ENCODE measurements at places on chromosomes 5 and 9. TPM values are rescaled to one million over a fixed set of nuclear protein-coding genes. Genes with fewer than 3 reads are reported as not detected.

The CAMK2A gene
- total RNA-seq: 0.31 TPM

The PCDHAC2 gene
- 2.3 TPM for total RNA-seq

The FOXD4L5 gene
- 0.23 TPM for total RNA-seq

The PCDHGA7 gene
- not detected for total RNA-seq

The F2RL1 gene
- total RNA-seq: 19.3 TPM

The CCDC171 gene
- 6.3 TPM for total RNA-seq

The LCN1 gene
- not detected for total RNA-seq

The UGT3A2 gene
- 26.8 TPM for total RNA-seq

The PIP5KL1 gene
- 13.0 TPM for total RNA-seq

The BTNL8 gene
- not detected for total RNA-seq

The RHOBTB3 gene
- total RNA-seq: 421 TPM

DNA sequence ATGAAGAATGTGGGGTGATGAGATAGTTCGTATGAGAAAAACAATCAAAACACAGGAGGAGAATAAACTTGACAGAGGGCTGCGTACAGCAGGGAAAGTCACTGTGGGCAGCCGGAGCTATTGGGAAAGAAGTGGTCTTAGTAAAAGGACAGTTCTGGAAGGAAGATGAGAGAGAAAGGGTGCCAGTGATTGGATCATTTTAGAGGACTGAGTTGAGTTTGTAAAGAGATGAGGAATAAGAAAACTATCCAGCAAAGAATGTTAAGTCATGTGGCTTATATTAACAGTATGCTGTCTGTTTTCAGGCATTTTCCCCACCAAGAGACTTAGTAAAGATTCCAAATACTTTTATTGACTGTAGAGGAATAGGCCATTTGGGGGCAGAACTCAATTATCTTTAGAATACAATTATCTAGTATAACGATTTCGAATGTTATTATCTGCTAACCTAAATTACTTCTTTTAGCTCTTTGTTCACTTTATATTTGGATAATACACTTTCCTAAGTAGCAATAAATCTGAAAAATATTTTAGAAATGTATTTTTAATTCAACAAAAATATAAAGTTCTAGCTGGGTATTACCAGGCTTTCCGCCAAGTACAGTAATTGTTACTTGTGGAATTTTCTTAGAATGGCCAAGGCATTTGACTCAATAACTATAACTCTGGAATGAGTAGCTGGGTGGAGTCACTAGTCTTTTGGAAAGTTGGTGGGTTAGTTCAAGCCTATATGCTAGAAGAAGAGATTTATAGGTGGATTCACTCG, 15.5 kb upstream of the LOX start:
- DNase-seq: no peak
- H3K36me3 ChIP-seq: no peaks in the 10 kb centered on the region

- H3K27me3 ChIP-seq: no peaks in the 10 kb centered on the region
- no peak for DNase-seq
- H3K36me3 ChIP-seq: no peaks in the 10 kb centered on the region
- no peak overlapping the region for H3K27ac ChIP-seq
Measured at GRCh38 chr5:108432024-108432423, 50.1 kb upstream of the FBXL17 start.

DNA sequence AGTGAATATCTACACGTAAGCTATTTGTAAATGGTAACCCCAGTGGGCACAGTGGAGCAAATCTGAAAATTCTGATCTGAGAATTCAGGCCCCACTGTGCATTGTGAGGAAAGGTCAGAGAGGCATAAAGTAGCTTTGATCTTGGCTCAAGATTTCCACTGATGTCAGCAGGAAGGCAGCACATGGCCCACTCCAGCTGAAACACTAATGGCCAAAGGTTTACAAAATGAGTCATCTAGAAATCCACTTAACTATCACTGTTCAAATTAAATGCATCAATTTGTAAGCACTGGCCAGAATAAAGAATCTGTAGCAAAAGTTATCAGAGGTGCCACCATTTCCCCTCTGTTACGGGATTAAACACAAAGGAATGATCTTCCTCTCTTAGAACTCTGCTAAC, 191.6 kb downstream of the C9orf152 start:
- H3K4me1 ChIP-seq: peaks cover 3% of the 10 kb centered on the region
- no peak overlapping the region for H3K4me3 ChIP-seq
- H3K36me3 ChIP-seq: no peaks in the 10 kb centered on the region
- no peaks in the 10 kb centered on the region for H3K27me3 ChIP-seq
- no peak overlapping the region for H3K27ac ChIP-seq
- no peak for DNase-seq

DNA sequence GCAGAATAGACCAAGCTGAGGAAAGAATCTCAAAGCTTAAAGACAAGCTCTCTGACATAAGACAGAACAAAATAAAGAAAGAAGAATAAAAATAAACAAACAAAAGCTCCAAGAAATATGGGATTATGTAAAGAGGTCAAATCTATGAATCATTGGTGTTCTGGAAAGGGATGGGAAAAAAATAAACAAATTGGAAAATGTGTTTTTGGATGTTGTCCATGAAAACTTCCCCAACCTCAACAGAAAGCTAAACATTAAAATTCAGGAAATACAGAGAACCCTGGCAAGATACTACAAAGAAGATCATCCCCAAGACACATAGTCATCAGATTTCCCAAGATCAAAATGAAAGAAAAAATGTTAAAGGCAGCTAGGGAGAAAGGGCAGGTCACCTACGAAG, 662.0 kb upstream of the CDH18 start:
- DNase-seq: no peak
- no peaks in the 10 kb centered on the region for H3K27me3 ChIP-seq
- no peaks in the 10 kb centered on the region for H3K4me1 ChIP-seq

GRCh38 chr5:80963966-80964481, 3.9 kb downstream of the RASGRF2 start:
- no peak for DNase-seq
- H3K4me1 ChIP-seq: no peaks in the 10 kb centered on the region
- H3K27me3 ChIP-seq: peaks cover 42% of the 10 kb centered on the region

GRCh38 chr9:117073539-117074341, 341.1 kb downstream of the ASTN2 start:
- H3K4me1 ChIP-seq: no peaks in the 10 kb centered on the region
- no peaks in the 10 kb centered on the region for H3K36me3 ChIP-seq
- H3K27ac ChIP-seq: no peak overlapping the region
- no peaks in the 10 kb centered on the region for H3K27me3 ChIP-seq
- DNase-seq: peak; percentile 91
- no peak overlapping the region for H3K4me3 ChIP-seq

DNA sequence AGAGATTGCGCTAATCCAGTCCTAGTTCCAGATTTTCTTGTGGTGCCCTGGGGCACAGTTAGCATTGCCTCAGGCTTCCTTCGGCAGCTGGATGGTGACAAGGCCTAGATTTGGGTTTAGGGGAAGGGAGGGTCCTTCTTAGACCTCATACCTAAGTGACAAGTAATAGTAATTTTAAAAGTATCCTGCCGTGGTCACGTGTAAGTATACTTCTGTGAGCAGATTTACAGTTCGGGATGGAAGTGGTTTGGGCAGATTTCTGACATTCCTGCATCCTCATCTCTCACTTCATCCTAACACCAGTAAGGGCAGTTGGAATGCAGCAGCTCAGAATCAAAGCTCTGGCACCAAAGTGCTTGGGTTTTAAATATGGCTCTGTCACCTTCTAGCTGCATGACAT, 71.6 kb downstream of the LRRC70 start:
- no peak overlapping the region for H3K4me3 ChIP-seq
- no peaks in the 10 kb centered on the region for H3K4me1 ChIP-seq
- no peaks in the 10 kb centered on the region for H3K36me3 ChIP-seq
- no peaks in the 10 kb centered on the region for H3K27me3 ChIP-seq
- H3K27ac ChIP-seq: no peak overlapping the region
- DNase-seq: peak; percentile 71

GRCh38 chr5:167982-168660, 23.2 kb upstream of the LRRC14B start:
- H3K27ac ChIP-seq: no peak overlapping the region
- no peaks in the 10 kb centered on the region for H3K4me1 ChIP-seq
- no peaks in the 10 kb centered on the region for H3K36me3 ChIP-seq
- DNase-seq: no peak
- H3K4me3 ChIP-seq: no peak overlapping the region
- H3K27me3 ChIP-seq: no peaks in the 10 kb centered on the region

DNA sequence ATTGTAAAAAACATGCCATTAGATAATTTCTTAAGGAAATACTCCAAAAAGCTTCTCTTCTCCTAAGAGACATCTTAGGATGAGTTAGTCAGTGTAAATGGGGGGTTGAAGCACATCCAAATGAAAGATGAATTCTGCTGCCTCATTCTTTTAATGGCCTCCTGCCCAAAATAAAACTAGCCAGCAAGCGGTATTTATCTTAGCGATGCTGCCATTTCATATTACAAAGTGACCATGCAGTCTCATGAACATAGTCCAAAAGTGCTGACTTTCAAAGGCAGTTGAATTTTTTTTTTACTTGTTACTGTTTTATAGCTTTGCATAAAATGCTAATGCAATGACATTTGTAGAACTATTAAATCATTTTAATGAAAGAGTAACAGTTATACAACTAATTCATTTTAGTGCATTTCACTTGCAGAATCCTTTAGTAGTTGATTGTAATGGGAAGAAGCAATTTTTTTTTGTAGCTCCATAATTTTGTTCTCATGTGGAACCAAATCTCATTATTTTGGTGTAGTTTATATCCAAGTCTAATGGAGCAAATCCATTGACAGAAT, 151.5 kb downstream of the CAVIN4 start:
- no peak for DNase-seq
- H3K4me1 ChIP-seq: no peaks in the 10 kb centered on the region
- no peaks in the 10 kb centered on the region for H3K27me3 ChIP-seq

GRCh38 chr9:124590889-124591641, 83.9 kb upstream of the NR5A1 start:
- H3K4me1 ChIP-seq: peaks cover 16% of the 10 kb centered on the region
- H3K27me3 ChIP-seq: no peaks in the 10 kb centered on the region
- H3K4me3 ChIP-seq: no peak overlapping the region
- no peak for DNase-seq
- peaks cover 3% of the 10 kb centered on the region for H3K36me3 ChIP-seq
- peak overlapping the region; percentile 46 for H3K27ac ChIP-seq

GRCh38 chr5:143509758-143510221, 106.3 kb upstream of the NR3C1 start:
- H3K4me1 ChIP-seq: no peaks in the 10 kb centered on the region
- H3K27ac ChIP-seq: no peak overlapping the region
- no peaks in the 10 kb centered on the region for H3K36me3 ChIP-seq
- no peaks in the 10 kb centered on the region for H3K27me3 ChIP-seq
- H3K4me3 ChIP-seq: no peak overlapping the region
- DNase-seq: no peak

GRCh38 chr5:7663808-7664207, 187.1 kb downstream of the CFAP90 start:
- peaks cover 6% of the 10 kb centered on the region for H3K4me1 ChIP-seq
- no peaks in the 10 kb centered on the region for H3K27me3 ChIP-seq
- no peak overlapping the region for H3K4me3 ChIP-seq
- H3K36me3 ChIP-seq: no peaks in the 10 kb centered on the region

- no peaks in the 10 kb centered on the region for H3K27me3 ChIP-seq
- H3K27ac ChIP-seq: no peak overlapping the region
- no peaks in the 10 kb centered on the region for H3K4me1 ChIP-seq
- no peak for DNase-seq
Measured at GRCh38 chr5:121873409-121873808, 21.7 kb downstream of the FTMT start.

DNA sequence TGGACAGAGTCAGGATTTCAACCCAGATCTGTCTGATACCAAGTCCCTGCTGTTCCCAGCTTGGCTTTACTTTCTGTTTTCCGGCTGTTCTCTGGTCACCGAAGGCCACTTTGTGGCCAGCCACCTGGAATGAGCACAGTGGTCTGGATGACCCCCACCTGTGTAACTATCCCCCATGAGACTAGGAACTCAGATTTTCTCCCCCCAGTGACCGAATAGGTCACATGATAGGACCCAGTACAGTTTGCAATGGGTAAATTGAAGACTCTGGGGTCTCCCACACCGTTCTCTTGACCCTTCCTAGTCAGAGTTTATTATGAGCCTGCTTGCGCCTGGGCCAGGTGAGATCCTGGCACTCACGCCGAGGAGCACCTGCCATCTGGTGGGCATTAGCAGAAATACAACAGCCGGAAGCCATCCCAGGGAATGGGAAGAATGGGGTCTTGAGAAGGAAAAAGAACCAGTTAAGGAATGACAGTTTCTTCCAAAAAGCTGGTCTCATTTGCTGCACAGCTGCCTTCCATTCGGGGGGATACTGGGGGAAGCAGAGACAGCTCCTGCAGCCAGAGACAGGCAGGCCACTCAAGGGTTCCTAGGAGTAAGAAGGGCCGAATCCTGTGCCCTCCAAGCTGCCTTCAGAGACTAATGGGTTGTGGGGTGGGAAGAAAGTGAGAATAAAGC, 7.1 kb downstream of the PHYHD1 start:
- H3K36me3 ChIP-seq: no peaks in the 10 kb centered on the region
- H3K4me3 ChIP-seq: no peak overlapping the region
- DNase-seq: peak; percentile 93
- H3K27ac ChIP-seq: no peak overlapping the region

DNA sequence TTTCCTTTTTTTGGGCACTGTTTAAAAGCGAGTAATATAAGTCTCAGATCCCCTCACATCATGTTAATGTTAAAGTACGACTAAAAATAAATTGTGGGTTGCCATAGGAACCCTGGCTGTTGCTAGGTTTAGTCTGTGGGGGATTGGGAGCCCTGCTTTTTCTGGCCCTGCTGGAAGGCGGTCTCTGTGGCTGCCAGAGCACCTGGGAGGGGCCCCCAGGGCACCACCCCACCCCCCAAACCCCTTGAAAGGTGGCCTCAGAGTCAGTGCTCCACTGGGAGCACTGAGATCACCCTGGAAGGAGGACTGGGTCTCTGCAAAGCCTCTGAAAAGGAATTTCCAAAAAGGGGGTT, 66.2 kb upstream of the NEURL1B start:
- no peak overlapping the region for H3K4me3 ChIP-seq
- H3K36me3 ChIP-seq: no peaks in the 10 kb centered on the region
- no peak for DNase-seq
- no peaks in the 10 kb centered on the region for H3K27me3 ChIP-seq

GRCh38 chr9:79395228-79395627, 176.5 kb upstream of the TLE4 start:
- H3K4me1 ChIP-seq: no peaks in the 10 kb centered on the region
- H3K27ac ChIP-seq: peak overlapping the region; percentile 6
- no peaks in the 10 kb centered on the region for H3K27me3 ChIP-seq
- H3K4me3 ChIP-seq: no peak overlapping the region
- no peaks in the 10 kb centered on the region for H3K36me3 ChIP-seq

- no peak overlapping the region for H3K27ac ChIP-seq
- DNase-seq: peak; percentile 94
- H3K27me3 ChIP-seq: peaks cover 38% of the 10 kb centered on the region
- peaks cover 6% of the 10 kb centered on the region for H3K4me1 ChIP-seq
- no peak overlapping the region for H3K4me3 ChIP-seq
Measured at GRCh38 chr5:168987543-168988300, 313.2 kb downstream of the SLIT3 start.
